ENCODE measurements at places on chromosomes 2 and 18.

DNA sequence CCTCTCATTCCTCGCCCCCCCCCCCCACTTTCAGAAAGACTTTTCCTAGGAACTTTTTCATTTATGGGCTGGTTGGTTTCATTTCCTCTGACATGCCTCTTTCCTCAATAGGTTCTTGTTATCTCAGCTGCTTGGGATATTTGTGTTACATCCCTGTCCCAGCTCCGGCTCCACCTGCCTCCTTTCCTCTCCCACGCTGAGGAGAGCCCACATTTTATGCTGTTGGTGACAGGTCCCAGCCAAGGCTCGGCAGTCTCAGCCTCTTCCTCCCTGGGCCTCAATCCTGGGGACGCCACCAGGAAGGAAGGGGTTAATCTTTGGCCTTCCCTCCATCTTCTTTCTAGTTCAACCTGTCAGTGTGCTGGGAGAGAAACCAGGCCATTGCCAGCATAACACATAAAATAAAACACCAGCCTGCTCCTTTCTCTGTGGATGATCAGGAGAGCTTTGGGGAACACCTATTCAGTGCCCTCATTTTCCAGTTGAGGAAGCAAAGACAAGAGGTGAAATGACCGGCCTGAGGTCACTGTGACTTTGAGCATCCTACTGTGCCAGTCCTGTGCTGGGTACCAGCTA is 216.9 kb upstream of the TNP1 start:
- H3K27me3 ChIP-seq: no peaks in the 10 kb centered on the region
- no peaks in the 10 kb centered on the region for H3K4me1 ChIP-seq
- no peak overlapping the region for H3K4me3 ChIP-seq

DNA sequence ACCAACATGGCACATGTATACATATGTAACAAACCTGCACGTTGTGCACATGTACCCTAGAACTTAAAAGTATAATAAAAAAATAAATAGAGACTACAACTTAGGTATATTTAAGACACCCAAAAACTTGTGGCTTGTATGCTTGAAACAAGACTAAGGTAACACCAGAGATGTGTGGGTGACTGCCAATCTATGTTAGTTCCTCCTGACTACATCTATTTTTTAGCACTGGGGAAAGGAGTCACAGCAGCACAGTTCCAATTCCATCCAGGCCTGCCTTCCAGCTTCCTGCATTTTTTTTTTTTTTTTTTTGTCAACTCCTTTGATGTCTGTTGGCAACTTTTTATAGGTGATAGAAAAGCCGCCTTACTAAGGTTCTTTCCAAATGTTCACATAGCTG is 18.2 kb downstream of the C2orf69 start:
- H3K4me3 ChIP-seq: no peak overlapping the region
- no peak for DNase-seq
- H3K27ac ChIP-seq: no peak overlapping the region
- no peaks in the 10 kb centered on the region for H3K4me1 ChIP-seq

- H3K27ac ChIP-seq: no peak overlapping the region
- no peaks in the 10 kb centered on the region for H3K4me1 ChIP-seq
Measured at GRCh38 chr2:168363347-168364092, 92.6 kb upstream of the CERS6 start.

GRCh38 chr2:14635391-14635871 is 2.9 kb downstream of the LRATD1 start:
- H3K36me3 ChIP-seq: no peaks in the 10 kb centered on the region
- no peak overlapping the region for H3K27ac ChIP-seq
- H3K4me3 ChIP-seq: no peak overlapping the region

- no peak overlapping the region for H3K4me3 ChIP-seq
- no peak for DNase-seq
- H3K27me3 ChIP-seq: no peaks in the 10 kb centered on the region
- no peak overlapping the region for H3K27ac ChIP-seq
- H3K36me3 ChIP-seq: no peaks in the 10 kb centered on the region
Measured at GRCh38 chr18:7541835-7542234, 25.3 kb upstream of the PTPRM start.

DNA sequence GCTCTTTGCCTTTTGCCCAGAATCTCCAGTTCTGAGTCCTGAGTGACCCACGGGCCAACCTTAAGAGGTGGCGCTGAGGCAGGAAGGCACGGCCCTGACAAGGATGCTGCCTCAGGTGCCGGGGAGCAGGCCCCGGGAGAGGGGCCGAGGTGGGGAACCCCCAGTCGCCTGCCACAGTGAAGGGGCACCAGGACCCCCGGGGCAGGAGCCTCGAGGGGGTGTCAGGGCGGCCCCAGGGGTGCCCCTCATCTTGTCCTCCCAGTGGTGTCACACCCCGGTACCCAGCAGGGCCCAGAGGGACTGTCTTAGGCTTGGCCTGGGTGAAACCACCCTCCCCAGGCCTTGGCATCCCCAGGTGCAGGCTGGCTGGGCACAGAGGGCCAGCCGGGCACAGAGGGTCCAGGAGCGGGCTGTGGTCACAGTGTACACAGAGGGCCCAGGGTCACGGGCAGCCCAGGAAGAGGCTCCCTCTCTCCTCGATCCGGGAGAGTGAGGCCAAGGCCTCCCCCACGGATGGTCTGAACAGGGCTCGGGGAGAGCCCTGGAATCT is 1.0 kb downstream of the PDCD1 start:
- peaks cover 33% of the 10 kb centered on the region for H3K4me1 ChIP-seq
- DNase-seq: no peak
- H3K36me3 ChIP-seq: no peaks in the 10 kb centered on the region

GRCh38 chr18:42165922-42166513 is 211.0 kb downstream of the PIK3C3 start:
- DNase-seq: no peak
- no peak overlapping the region for H3K4me3 ChIP-seq
- no peaks in the 10 kb centered on the region for H3K27me3 ChIP-seq
- no peaks in the 10 kb centered on the region for H3K36me3 ChIP-seq
- no peaks in the 10 kb centered on the region for H3K4me1 ChIP-seq

DNA sequence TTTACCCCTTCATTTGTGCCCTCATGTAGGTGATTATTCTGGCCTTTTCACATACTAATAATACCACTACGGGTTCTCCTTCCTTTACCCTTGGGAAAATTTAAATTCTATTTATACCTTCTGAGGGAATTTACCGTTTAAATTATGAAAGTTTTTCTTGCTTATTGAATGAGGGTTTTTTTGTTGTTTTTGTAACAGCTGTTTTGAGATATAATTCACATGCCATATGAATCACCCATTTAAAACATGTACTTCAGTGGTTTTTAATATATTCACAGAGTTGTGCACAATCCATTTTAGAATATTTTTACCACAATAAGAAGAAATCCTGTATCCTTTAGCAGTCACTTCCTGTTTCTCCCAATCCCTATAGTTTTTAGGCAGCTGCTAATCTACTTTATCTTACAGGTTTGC is 54.7 kb downstream of the EML4 start:
- peaks cover 25% of the 10 kb centered on the region for H3K4me1 ChIP-seq
- DNase-seq: no peak
- H3K27ac ChIP-seq: no peak overlapping the region
- no peak overlapping the region for H3K4me3 ChIP-seq
- no peaks in the 10 kb centered on the region for H3K27me3 ChIP-seq

DNA sequence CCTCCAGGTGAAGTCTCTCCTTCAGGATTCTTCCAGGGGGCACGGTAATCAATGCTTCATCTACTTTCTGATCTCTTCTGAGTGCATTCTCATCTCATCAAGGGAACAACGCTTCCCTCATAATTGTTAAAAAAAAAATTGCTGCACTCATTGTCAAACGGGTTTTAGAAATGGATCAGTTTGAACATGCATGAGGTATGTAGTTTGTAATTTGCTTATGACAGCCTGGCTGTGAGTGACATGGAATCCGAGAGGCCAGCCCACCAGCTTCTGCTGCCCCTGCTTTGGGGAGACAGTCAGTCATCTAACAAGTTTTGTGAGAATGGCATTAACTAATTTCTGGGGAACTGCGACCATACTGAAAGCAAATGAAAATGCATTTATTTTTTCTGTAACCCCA is 791.9 kb upstream of the SOX11 start:
- no peak overlapping the region for H3K4me3 ChIP-seq
- no peaks in the 10 kb centered on the region for H3K36me3 ChIP-seq
- DNase-seq: no peak
- no peaks in the 10 kb centered on the region for H3K4me1 ChIP-seq

GRCh38 chr2:59540864-59541263 is 1012.6 kb downstream of the BCL11A start:
- H3K36me3 ChIP-seq: no peaks in the 10 kb centered on the region
- H3K27me3 ChIP-seq: no peaks in the 10 kb centered on the region
- H3K4me3 ChIP-seq: no peak overlapping the region
- no peak overlapping the region for H3K27ac ChIP-seq
- DNase-seq: no peak

- H3K4me1 ChIP-seq: peaks cover 4% of the 10 kb centered on the region
- H3K4me3 ChIP-seq: no peak overlapping the region
- no peaks in the 10 kb centered on the region for H3K27me3 ChIP-seq
Measured at GRCh38 chr18:78410094-78410786, 569.4 kb upstream of the SALL3 start.

DNA sequence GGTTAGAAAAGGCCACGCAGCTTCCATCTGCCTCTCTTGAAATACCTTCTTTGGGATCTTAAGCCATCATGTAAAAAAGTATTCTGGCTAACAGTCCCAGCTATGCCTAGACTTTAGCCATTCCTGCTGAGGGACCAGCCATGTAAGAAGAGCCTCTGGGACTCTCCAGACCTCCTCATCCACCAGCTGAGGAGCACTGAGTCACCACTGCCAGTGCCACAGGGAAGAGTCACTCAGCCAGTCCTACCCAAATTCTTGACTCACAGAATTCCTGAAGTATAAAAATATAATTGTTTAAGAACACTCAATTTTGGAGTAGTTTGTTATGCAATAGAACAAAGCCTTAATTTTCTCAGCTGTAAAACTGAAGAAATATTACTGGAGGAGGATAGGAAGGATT is 436.7 kb downstream of the ZEB2 start:
- no peak overlapping the region for H3K4me3 ChIP-seq
- no peaks in the 10 kb centered on the region for H3K27me3 ChIP-seq
- no peak overlapping the region for H3K27ac ChIP-seq
- H3K36me3 ChIP-seq: no peaks in the 10 kb centered on the region
- no peak for DNase-seq

- no peaks in the 10 kb centered on the region for H3K27me3 ChIP-seq
- DNase-seq: no peak
- no peak overlapping the region for H3K4me3 ChIP-seq
- H3K27ac ChIP-seq: no peak overlapping the region
Measured at GRCh38 chr2:102235491-102235890, 48.7 kb downstream of the IL1RL2 start.

GRCh38 chr2:120418174-120418787 is 72.3 kb downstream of the INHBB start:
- no peaks in the 10 kb centered on the region for H3K36me3 ChIP-seq
- H3K4me3 ChIP-seq: no peak overlapping the region
- H3K27me3 ChIP-seq: no peaks in the 10 kb centered on the region
- no peak for DNase-seq

GRCh38 chr2:58620093-58620492 is 379.0 kb upstream of the FANCL start:
- H3K4me3 ChIP-seq: no peak overlapping the region
- no peak overlapping the region for H3K27ac ChIP-seq
- H3K27me3 ChIP-seq: no peaks in the 10 kb centered on the region
- DNase-seq: no peak
- H3K36me3 ChIP-seq: no peaks in the 10 kb centered on the region

DNA sequence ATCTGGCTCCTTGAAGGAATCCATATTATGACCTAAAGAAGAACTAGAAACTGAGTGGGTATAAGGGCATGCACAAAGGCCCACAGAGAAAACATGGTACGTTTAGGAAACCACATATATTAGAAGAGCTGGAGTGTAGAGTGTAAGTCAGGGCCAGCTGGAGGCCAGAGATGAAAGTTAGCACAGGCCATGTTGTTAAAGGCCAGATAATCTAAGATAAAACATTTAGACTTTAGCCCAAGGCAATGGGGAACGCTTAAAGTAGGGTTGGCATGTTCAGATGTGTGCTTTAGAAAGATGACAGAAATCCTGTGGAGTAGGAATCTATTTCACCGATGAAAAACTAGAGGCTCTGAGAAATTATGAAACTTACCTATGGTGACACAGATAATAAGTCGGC is 229.1 kb upstream of the NRP2 start:
- no peaks in the 10 kb centered on the region for H3K27me3 ChIP-seq
- H3K4me1 ChIP-seq: no peaks in the 10 kb centered on the region
- DNase-seq: no peak

DNA sequence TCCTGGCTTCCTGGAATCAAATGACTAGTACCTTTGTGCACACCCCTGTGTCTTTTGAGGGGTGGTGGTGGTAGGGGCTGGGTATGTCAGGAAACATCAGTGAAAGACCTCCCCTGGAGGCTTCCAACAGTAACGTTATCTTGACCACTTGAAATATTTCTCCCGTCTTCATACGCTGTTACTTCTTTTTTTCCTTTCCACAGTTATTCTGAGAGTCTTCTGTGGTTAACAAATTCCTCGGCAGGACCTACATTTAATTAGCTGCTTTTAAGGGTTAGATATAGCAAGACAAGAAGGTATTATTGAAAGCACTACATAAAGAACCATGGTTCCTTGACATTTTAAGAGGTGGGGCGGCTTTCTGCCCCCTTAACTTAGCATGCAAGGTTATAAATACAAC is 34.6 kb downstream of the UGP2 start:
- no peaks in the 10 kb centered on the region for H3K27me3 ChIP-seq
- DNase-seq: no peak
- H3K27ac ChIP-seq: no peak overlapping the region
- no peak overlapping the region for H3K4me3 ChIP-seq
- no peaks in the 10 kb centered on the region for H3K4me1 ChIP-seq
- no peaks in the 10 kb centered on the region for H3K36me3 ChIP-seq

- DNase-seq: no peak
- H3K27me3 ChIP-seq: no peaks in the 10 kb centered on the region
- H3K4me3 ChIP-seq: no peak overlapping the region
- no peaks in the 10 kb centered on the region for H3K4me1 ChIP-seq
- H3K27ac ChIP-seq: no peak overlapping the region
- no peaks in the 10 kb centered on the region for H3K36me3 ChIP-seq
Measured at GRCh38 chr2:72204786-72205503, 57.3 kb upstream of the CYP26B1 start.

DNA sequence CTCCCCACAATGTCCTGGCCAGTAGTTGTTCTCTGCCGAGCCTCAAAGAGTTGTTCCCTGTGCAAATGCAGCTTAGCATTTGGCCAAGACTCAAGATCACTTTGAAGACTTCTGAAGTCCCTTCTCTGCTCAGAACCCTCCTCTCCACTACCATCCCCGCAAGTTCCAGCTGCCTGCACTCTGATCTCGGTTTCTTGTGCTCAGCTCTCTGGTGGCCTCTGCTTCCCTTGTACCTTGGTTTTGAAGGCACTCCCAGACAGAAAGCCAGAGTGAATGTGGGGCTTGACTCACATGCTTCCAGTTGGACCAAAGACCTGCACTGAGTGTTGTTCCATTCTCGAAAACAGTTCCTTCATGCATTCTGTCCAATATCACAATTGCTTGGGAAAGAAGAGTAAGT is 28.6 kb downstream of the CRACDL start:
- no peak overlapping the region for H3K27ac ChIP-seq
- DNase-seq: no peak
- no peaks in the 10 kb centered on the region for H3K27me3 ChIP-seq
- no peaks in the 10 kb centered on the region for H3K4me1 ChIP-seq

GRCh38 chr2:28697602-28698149 is 54.0 kb upstream of the PPP1CB start:
- no peaks in the 10 kb centered on the region for H3K4me1 ChIP-seq
- no peak overlapping the region for H3K27ac ChIP-seq
- H3K4me3 ChIP-seq: no peak overlapping the region
- DNase-seq: no peak

- H3K27me3 ChIP-seq: no peaks in the 10 kb centered on the region
- H3K4me1 ChIP-seq: no peaks in the 10 kb centered on the region
- H3K27ac ChIP-seq: no peak overlapping the region
- no peak overlapping the region for H3K4me3 ChIP-seq
Measured at GRCh38 chr18:297936-298335, 30.1 kb upstream of the THOC1 start.

- H3K4me3 ChIP-seq: peak overlapping the region; percentile 54
- no peaks in the 10 kb centered on the region for H3K36me3 ChIP-seq
- no peaks in the 10 kb centered on the region for H3K27me3 ChIP-seq
- H3K27ac ChIP-seq: peak overlapping the region; percentile 86
Measured at GRCh38 chr2:190535121-190535439, 558 bp upstream of the NEMP2 start.
